ENCODE measurements at places on chromosomes 4 and X.

- no peak for DNase-seq
These were observed 18.9 kb upstream of the USP9X start for GRCh38 chrX:41066391-41066790.

- DNase-seq, result peak; percentile 15
These were observed 253.2 kb upstream of the RASGEF1B start for GRCh38 chr4:81724925-81725329.

DNA sequence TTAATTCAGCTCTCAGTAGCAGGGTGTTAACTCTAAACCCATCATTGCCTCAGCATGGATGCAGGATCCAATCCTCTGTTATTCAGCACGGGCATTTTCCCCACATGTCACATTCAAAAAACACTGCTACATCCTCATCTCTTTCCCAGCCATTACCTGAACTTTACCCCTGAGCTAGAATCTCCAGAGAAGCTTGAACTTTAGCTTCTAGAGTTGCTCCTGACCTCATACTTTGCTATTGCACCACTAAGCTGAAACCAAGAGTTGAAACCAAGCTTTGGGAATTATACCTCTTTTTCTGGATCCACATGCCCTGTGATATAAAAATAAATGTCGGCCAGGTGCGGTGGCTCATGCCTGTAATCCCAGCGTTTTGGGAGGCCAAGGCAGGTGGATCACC lies 90.7 kb downstream of the SHROOM3 start:
- DNase-seq, result no peak

GRCh38 chr4:159764343-159764952 lies 661.6 kb downstream of the RAPGEF2 start:
- peak; percentile 67 for DNase-seq

DNA sequence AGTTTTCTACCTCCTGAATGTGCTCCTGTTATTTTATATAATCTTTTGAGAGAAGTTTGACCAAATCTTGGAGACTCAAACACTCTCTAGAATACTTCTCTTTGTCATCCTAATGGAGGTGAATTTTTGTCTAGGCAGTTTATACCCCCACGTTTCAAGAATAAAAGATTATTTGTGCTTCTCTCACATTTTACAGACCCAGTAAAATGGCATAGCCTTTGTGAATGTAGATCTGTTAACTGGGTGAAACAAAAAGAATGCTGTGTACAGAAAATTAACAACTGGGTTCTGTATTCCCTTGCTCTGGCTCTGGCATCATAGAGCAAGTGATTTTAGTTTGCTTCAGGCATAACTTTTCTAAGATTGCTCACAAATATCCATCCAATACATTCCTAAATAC lies 26.1 kb downstream of the GASK1B start:
- DNase-seq, result no peak

DNA sequence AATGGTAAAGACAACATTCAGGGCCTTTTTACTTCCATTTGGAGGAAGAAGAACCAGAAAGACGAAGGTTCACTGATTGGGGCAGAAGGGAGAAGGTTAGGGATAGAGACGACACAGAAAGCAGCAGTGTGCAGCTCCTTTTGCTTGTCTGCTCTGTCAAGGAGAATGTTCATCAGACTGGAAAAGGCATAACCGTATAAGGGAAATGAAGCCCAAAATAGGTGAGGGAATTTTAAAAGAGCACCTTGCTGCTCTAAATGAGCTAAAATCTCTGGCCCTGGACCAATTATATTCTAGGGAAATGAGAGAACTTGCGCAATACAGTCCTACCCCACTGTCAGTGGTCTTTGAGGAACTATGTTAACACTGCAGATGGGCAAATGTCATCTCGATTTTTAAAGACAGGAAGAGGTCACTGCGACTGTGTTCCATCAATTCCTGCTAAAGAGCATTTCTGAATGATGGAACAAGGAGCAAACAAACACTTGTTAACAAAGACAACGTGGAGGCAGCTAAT lies 909.8 kb upstream of the FTHL17 start:
- no peak for DNase-seq

GRCh38 chr4:80492761-80493160 lies 157.2 kb downstream of the CFAP299 start:
- no peak for DNase-seq

GRCh38 chr4:145177511-145177905 lies 2.9 kb downstream of the OTUD4 start:
- no peak for DNase-seq

- no peak for DNase-seq
These were observed 27.4 kb downstream of the CBLL2 start for GRCh38 chrX:22300130-22300529.

DNA sequence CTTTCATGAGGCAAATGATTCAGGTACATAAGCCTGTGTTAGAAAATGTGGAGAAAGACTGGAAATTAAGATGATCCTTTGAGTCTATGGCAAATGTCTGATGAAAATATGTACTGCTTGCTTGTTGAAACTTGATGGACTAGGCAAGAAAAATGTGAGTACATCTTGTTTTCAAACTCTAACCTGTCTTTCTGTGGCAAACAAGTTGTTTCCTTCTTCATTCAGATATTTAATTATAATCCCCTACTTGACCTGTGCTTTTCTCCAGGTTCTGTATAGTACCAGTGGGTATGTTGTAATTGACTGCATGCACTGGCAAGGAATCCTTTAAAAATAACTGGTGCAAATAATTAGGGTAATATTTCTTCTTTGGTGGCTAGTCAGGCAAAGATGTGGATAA lies 136.7 kb downstream of the ARHGAP24 start:
- no peak for DNase-seq

- DNase-seq, result no peak
These were observed 41.3 kb downstream of the RAPGEF2 start for GRCh38 chr4:159144112-159144694.

DNA sequence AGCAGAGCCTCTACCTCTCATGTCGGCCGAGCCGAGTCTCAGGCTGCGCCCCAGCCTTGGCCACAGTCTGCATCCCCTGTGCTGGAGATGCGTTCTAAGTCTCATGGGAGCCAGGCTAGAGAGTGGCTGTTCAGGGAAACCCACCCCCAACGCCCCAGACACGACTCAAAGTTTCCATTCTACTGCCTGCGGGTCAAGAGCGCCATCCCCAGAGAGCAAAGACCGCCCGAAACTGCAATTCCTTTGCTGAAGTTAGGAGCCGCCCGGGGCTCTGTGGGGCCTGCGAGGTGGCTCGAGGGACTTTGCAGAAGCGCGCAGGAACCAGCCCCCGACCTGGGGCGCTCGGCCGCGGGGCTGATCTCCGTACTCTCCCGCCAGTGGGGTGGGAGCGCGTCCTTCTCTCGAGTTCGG lies 10.0 kb upstream of the ELF4 start:
- peak; percentile 63 for DNase-seq

DNA sequence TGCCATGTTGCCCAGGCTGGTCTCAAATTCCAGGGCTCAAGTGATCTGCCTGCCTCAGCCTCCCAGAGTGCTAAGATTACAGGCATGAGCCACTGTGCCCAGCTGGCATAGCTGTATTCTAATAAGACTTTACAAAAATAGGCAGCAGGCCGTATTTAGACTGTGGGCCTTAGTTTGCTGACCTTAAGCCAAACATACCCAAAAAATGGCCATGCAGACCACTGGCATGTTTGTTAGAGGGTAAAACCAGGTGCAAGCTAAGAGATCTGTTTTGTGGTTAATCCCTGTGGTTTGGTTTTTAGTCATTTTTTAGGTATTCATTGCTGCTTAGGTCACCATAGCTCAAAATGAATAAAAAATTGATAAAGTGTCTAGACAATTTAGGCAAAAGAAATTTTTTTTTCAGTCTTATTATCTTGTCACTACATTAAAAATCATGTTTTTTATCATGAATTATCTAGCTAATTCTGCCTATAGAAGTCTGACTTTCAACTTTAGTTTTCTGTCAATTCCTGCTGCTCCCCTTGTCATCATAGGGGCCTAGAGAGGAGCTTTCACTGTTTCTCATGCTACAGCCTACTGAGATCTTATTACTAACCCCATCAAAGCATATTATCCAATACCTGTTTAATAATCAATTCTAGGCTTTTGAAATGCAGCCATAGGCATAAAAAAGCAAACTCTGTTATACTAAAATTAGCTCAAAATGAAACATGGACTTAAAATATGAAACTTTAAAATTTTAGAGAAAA lies 7.5 kb upstream of the SPINK2 start:
- DNase-seq, result no peak

GRCh38 chr4:124097447-124097846 lies 615.1 kb downstream of the ANKRD50 start:
- DNase-seq, result no peak

GRCh38 chrX:24242649-24243175 lies 71.2 kb downstream of the SUPT20HL2 start:
- no peak for DNase-seq

GRCh38 chr4:112966701-112967488 lies 82.6 kb upstream of the ANK2 start:
- peak; percentile 75 for DNase-seq

DNA sequence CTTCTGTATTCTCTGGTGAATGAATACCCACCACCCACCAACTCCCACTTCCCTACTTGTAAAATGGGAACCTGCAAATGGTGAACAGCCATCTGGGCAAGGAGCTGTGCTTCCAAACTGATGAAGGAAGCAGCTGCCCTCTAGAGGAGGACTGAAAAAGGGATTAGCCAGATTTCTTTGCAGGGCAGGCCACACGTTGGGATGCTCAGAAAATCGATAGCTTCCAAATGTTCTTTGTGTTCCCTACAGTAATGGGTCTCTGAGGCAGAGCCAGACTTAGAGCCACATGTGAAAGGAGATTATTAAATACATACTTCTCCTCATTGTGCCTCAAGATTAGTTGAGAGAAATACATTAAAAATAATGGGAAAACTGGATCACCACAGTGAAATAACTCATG lies 39.3 kb upstream of the LPAR4 start:
- peak; percentile 48 for DNase-seq

DNA sequence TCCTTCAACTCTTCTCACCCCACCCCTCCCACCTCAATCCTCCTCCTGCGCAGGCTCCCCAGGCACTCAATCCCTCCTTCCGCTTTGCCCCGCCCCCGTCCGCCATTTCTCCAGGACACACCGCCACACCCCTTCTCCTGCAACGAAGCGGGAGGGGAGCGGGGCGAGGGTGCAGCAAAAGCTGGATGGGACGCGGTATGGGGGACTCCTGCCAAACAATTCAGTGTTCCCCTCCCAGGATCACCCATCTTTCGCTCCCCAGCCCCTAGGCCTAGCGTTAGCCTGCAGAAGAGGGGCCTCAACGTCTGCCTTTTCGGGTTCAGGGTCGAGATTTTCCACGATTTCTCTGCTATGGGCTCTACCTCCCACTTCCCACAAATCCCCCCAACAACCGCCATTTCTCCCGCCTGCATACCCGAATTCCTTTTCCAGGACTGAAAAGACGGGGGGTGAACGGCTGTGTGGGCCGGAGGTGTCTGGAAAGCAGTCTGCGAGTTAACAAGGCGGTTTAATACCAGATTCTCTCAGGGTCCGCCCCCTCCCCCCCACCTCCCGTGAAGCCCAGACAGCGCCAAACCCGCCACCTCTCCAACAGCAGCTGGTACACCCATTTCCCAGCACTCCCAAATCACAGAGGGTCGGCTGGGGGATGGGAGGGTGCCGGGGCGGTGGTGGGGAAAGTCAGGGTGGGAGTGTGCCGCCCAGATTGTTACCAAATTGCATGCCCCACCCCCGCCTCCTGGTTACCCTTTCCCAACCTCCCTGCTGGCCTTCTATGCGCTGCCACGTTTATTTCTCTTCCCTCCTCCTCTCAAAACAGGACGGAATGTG lies 774 bp downstream of the ARMCX2 start:
- DNase-seq, result peak; percentile 79

GRCh38 chr4:87499403-87500091 lies 29.6 kb downstream of the SPARCL1 start:
- no peak for DNase-seq

DNA sequence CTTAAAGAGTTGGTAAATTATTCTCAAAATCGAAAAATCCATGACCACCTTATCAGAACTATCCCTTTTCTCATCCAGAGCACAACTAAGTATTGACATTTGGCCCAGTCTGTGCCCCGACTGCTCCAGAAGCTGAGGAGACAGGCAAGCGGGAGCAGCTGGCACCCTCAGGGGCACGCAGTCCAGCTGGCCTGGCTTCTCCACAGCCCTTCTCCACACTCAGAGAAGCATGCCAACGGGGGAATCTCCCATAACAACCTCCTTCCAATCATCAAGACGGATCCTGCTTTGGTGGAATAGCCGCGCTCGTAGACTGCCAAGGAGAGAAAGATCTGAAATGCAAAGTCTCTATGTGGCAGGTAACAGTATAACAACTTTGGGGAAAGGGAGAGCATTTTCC lies 85.4 kb downstream of the AFAP1 start:
- no peak for DNase-seq

DNA sequence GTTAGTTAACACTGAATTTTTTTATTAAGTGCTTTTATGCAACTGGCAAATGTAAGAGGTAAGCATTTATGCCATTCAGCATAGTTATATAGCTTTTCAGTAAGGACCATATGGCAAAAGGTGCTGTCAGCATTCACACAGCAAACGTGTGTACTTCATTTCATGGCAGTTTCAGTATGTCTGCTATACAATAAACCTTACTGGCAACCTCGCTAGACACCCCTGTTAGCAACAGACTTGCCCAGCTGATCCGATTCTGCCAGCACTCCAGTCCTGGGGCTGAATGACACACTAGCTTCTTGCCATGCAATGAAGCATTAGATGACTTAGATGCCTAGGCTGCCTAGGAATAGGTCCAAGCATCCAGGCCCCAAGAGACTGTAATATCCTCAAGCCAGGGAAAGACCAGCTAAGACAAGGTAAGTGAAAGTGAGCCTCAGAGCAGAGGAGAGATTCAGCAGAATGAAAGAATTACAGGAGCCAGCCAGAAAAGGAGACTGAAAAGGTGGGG lies 47.3 kb upstream of the DOCK11 start:
- DNase-seq, result no peak

GRCh38 chrX:37468124-37468739 lies 103.2 kb upstream of the LANCL3 start:
- peak; percentile 7 for DNase-seq

DNA sequence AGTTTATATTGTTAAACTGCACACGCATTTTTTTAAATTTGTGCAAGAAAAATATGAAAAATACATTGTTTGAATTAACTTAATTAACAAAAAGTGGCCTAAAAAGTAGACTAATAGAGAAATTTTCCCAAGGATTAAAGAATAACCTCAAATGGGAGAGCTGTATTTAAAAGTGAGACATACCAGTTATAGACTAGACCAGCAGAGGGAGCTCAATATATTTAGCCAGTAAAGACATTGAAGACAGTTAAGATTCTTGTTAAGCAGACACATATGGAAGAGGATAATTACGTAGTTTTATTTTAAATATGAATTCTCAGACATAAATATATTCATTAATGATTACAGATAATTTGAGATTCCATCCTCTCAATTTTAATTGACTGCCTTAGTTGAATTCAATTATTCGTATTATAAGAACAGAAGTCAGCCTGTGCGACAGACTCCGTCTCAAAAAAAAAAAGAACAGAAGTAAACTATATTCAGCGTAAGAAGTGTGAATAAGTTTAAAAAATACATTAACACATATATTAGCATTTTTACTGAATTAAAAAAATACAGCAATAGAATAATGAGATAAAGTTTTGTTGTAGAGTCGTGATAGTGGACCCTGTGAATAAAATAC lies 64.8 kb downstream of the GLRA3 start:
- DNase-seq, result peak; percentile 68

GRCh38 chr4:101103381-101104142 lies 243.8 kb downstream of the PPP3CA start:
- no peak for DNase-seq

Measured in neural progenitor cell (in vitro differentiated cells).